ENCODE measurements at places on chromosomes 12 and 14.

- DNase-seq: peak; percentile 41
These were observed 24.2 kb upstream of the HIF1A start for GRCh38 chr14:61671082-61671481.

- no peak for DNase-seq
These were observed 57.2 kb downstream of the HMGA2 start for GRCh38 chr12:65881348-65881961.

- DNase-seq: peak; percentile 80
These were observed 78.7 kb downstream of the LRRC74A start for GRCh38 chr14:76904740-76905569.

- DNase-seq: no peak
These were observed 66.6 kb downstream of the DDX51 start for GRCh38 chr12:132077322-132078100.

DNA sequence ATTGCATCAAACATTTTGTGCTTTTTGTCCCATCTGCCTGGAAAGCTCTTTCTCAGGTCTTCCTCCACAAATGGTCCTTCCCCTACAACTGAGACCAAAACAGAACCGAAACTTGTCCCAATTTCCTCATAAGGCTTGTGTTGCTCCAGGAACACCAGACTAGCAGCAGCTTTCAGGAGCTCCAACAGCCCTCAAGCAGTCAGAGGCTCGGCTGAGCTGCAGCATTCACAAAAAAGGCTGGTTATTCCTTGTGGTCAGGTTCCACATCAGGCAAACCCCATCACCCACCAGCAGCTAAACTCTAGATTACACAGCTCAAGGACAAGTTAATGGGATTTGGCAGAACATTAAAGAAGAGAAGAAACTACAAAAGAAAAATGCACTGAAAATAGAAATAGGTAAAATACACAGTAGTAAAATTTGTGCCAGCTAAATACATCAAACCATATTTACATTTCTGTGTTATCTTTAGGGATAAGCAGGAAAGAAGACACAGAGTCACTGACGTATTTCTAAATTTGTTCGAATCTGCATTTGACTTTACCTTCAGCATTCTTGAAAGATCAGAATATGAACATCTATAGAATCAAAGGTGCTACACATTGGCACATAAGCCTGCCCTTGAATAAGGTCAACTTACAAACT lies 141.2 kb downstream of the STXBP6 start:
- DNase-seq: no peak

DNA sequence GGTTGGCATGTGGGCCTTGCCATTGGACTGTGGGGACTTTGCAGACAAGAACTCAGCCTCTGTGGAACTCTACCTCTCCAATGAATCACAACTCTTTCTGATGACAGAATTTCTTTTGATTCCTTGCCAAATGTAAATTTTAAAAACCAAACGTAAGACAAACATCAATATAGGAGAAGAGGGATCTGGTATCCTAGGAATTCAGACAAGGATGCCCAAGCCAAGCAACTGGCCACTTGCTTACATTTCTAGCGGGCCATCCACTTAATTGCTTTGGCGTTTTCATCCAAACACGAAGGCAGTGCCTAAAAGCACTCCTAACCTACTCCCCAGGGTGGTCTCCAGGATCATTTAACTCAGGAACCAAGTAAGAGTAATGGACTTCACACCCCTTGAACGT lies 23.4 kb upstream of the RAB35 start:
- DNase-seq: no peak

DNA sequence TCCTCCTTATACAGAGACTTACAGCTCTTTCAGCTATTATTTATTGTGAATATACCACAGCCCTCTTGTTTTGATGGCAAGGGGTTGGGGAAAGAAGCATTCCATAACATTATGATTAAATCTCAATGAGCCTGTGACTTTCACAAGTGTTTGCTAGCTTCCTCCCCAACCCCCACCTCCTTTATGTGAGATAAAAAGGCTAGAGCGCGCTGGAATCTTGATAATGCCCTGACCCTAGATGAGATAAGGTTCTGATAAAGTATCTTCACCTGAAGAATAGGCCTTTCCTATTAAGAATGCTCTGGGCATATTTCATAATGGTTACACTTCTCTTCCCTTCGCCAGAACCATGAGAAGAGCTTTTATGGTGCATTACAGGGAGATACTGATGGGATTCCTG lies 236.8 kb downstream of the CCDC91 start:
- no peak for DNase-seq

- no peak for DNase-seq
These were observed 284.9 kb downstream of the TMTC2 start for GRCh38 chr12:82971584-82971983.

DNA sequence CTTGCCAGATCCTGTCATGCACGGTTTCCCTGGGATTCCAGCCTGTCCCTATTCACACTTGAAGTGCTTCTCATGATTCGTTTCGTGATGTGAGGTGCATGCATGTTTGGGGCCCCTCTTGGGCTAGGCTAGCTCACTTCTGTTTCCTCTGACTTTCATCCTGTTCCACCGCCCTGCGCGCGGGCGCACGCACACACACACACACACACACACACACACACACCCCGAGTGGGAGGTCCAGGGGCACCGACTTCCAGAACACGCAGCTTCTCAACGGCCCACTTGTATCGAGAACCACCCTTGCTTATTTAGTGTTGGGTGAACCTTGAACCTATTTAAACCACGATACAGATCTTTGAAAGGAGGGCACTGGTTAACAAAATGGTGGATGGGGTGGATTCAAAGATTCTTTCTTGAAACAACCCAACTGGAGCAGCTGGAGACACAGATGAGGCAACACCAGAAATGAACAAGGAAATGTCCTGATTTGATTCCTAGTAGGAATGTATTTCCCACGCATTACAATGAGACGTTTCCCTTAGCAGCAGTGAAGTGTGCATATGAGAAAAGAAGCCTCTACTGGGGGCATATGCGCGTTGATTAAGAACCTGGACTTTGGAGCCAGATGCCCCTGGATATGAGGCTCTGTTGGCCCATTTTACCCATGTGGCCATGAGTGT lies 16.3 kb downstream of the ELK3 start:
- peak; percentile 45 for DNase-seq

DNA sequence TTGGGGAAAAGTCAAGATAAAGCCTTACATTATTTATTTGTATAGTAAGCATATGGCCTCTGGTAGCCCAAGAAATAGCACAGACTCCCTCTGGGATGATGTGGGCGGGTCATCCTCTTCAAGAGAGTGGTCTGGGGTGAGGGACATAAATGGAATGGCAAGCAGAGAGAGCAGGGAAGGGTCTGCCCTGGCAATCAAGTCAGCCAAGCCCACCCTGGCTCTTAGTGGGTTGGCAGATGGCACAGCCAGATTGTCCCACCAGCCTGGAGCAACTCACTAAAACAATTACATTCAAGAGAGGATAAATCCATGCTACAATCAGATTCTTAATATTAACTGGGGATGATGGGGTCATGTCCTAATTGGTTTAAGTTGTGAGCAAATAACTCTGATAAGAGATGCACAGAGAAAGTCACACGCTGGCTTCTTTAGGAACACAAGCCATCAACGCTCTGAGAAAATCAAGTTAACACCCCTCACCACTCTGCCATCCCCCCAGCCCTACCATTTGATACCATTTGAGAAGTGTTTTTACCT lies 2.8 kb upstream of the PELI2 start:
- DNase-seq: no peak
